Body of pancreas (tissue), 4 donors: ENCODE measurements at places on chromosomes 7 and 10. TPM values are rescaled to one million over a fixed set of nuclear protein-coding genes. Genes with fewer than 3 reads are reported as not detected.

DNA sequence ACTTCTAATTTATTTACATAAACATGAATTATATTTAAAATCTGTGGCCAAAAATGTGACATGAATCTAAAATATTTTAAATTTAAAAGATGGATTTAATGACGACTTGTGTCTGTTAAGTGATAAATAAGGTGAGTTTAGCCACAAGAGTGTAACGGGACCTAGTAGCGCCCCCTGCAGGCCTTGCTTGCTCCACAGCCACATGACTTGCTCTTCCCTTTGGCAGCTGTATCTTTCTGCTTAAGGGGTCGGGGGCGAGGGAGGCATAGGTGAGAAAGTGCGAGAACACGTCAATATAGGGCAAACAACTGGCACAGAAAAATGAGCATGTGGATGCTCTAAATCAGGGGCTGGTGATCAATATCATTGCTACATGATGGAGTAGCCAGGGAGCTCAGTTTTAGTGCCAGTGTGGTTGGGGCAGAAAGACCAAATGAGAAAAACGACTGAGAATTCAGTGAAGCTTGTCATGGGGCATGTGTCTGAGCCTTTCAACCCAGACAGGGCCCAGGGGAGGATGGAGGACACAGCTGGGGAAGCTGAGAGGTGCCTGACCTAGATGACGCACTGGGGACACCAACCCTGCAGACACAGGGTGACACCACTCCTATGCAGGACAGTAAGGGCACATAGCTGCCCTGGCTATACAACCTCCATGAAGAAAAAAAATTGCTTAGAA, 49.8 kb downstream of the PAXIP1 start:
- H3K36me3 ChIP-seq = peaks cover 10% of the 10 kb centered on the region
- no peak overlapping the region for H3K4me3 ChIP-seq
- no peak overlapping the region for H3K27ac ChIP-seq
- peak; percentile 65 for DNase-seq
- no peaks in the 10 kb centered on the region for H3K27me3 ChIP-seq

DNA sequence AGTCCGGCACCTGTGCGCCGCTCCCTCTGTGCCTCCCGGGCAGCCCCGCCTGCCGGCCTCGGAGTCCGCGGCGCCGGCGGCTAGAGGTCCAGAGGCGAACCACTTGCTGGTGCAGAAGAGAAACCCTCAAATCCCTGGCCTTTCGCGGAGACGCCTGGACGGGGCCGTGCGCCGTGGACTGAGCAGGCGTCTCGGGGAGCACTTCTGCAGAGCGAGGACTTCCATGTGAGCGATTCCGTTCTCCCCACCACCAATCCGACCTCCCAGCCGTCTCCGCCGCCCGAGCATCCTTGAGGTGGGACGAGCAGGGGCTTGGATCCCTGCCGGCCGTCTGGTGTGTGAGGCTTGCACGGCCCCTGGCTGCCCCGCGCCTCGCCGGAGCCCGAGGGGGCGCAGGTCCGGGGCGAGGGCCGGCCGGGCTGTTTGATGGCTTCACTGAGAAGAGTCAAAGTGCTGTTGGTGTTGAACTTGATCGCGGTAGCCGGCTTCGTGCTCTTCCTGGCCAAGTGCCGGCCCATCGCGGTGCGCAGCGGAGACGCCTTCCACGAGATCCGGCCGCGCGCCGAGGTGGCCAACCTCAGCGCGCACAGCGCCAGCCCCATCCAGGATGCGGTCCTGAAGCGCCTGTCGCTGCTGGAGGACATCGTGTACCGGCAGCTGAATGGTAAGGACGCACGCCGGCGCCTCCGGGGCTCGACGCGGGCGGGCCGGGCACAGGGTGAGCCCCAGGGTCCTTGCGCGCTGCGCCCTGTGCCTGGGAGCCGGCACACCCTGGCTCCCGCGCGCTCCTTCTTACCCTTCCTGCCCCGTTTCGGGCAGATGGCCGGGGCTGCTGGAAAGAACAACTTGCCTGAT, 660 bp downstream of the GALNT17 start:
- H3K4me1 ChIP-seq = peaks cover 27% of the 10 kb centered on the region
- peak; percentile 44 for DNase-seq

- H3K36me3 ChIP-seq = no peaks in the 10 kb centered on the region
- H3K4me1 ChIP-seq = no peaks in the 10 kb centered on the region
- H3K27me3 ChIP-seq = no peaks in the 10 kb centered on the region
Measured at GRCh38 chr10:88104223-88104622, 240.8 kb downstream of the PTEN start.

- no peak overlapping the region for H3K27ac ChIP-seq
- no peak overlapping the region for H3K4me3 ChIP-seq
- no peaks in the 10 kb centered on the region for H3K4me1 ChIP-seq
- no peaks in the 10 kb centered on the region for H3K27me3 ChIP-seq
- no peak for DNase-seq
Measured at GRCh38 chr7:16235147-16236114, 185.9 kb downstream of the CRPPA start.

DNA sequence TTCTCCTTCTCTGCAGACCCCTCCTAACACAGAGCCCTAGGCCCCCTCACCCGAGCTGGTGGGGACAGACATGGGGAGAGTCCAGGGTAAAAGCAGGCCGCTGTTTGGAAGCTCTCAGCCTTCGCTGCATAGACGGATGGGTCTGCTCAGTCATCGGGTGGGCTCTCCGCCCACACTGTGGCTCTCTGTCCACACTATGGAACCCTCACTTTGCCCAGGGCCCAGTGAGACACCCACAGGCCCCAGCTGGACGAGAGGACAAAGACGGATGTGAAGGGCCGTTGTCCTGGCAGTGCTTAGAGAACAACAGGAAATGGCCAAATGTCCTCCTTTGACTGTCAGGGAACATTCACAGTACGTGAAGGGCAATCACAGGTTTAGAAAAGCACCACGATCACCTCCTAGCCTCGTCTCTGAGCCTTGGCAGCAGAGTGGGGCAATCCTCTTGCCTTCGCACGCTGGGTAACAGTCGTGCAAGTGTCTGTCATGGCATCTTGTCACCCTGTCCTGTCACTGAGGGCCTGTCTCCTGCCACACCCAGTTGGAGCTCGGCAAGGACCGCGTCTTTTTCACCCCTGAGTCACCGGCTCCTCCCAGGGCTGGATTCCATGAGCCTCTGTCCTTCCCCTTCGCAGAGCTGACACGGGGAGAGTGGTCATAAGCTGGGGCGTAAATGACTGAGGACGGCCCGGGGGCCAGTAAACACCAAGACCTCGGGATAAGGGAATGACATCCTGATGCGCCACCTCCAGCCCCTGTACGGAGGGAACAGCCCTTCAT, 80.6 kb downstream of the PRKAG2 start:
- no peak overlapping the region for H3K4me3 ChIP-seq
- no peak overlapping the region for H3K27ac ChIP-seq
- peaks cover 21% of the 10 kb centered on the region for H3K4me1 ChIP-seq
- no peaks in the 10 kb centered on the region for H3K27me3 ChIP-seq
- H3K36me3 ChIP-seq = no peaks in the 10 kb centered on the region

DNA sequence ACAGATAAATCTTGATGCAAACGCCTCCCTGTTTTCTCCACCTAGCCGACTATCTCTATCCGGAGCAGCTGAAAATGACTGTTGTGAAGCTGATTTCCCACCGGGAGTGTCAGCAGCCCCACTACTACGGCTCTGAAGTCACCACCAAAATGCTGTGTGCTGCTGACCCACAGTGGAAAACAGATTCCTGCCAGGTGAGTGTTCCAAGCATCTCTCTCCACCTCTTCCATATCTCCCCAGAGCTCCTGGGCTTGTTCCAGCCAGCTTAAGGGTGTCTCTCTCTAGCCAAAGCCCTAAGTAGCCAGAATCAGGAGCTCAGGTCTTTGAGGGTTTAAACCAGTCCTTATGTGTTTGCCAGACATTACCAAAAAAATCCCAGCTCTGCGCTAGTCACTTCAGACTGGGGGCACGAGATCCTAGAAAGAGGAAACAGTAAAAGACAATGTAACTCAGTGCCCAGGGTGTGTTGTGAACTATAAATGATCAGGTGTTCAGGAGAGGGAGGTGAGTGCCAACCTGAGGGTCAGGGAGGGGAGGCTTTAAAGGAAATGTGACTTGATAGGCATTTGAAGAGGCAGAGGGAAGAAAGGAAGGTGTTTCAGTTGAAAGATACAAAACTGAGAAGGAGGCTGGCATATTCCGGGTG, 4.4 kb downstream of the PLAU start:
- no peak overlapping the region for H3K27ac ChIP-seq
- no peaks in the 10 kb centered on the region for H3K36me3 ChIP-seq
- peaks cover 14% of the 10 kb centered on the region for H3K4me1 ChIP-seq
- H3K4me3 ChIP-seq = no peak overlapping the region
- H3K27me3 ChIP-seq = no peaks in the 10 kb centered on the region

DNA sequence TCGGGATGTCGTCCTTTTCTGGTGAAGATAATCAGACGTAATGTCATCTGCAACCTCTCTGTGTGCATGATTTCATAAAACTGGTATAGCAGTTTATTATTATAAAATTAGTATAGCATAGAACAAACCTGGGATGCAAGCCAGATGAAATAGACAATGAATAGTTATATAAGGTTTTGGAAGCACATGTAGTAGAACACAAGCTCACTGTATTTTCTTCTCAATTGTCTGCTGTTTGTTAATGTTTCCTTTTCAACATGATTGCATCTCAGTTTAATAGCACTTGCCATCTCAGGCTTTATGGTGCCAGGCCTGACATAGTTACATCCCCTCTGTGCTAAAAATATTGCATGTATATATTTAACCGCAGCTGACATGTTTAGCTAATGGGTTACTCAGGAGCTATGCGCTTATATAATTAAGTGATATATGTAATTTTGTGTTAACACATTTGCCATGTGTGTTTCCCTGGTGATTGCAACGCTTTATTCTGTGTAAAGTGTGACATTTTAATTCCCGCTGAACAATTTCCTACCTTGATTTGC, 132.7 kb downstream of the ARID5B start:
- no peak for DNase-seq
- no peak overlapping the region for H3K4me3 ChIP-seq
- H3K36me3 ChIP-seq = no peaks in the 10 kb centered on the region
- peaks cover 15% of the 10 kb centered on the region for H3K4me1 ChIP-seq

The ADRB1 gene
- 1.0 TPM for total RNA-seq

The PTF1A gene
- total RNA-seq = 138 TPM

The SORCS3 gene
- not detected for total RNA-seq

The HOGA1 gene
- 16.3 TPM for total RNA-seq
